ENCODE measurements at places on chromosomes 11 and 22.

DNA sequence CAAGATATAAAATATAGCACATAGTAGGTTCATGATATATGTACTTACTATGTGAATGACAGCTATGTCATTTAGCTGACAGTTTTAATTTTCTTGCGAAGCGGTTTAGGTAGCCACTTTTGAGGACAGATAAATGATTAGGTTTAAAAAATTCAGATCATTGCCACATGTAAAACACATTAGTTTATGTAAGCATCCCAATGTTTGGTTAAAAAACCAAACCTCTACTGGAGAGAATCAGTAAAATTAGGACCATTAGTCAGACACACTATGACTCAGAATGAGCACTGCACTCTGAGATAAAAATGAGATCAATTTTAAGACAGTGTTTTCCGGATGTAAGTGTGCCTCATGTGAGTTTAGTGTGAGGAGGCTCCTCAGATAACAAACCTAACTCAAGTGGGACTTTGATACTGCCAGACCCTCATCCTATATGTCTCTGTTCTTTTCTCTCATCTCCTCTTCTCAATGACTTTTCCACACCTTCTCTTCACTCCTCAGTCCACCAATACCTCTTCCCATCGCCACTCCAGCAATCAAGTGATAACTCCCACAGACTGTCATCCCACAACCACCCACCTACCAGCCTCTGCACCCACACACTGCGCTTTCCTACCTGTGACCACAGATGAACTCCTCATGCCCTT is 6.8 kb upstream of the OR2AT4 start:
- DNase-seq: no peak

DNA sequence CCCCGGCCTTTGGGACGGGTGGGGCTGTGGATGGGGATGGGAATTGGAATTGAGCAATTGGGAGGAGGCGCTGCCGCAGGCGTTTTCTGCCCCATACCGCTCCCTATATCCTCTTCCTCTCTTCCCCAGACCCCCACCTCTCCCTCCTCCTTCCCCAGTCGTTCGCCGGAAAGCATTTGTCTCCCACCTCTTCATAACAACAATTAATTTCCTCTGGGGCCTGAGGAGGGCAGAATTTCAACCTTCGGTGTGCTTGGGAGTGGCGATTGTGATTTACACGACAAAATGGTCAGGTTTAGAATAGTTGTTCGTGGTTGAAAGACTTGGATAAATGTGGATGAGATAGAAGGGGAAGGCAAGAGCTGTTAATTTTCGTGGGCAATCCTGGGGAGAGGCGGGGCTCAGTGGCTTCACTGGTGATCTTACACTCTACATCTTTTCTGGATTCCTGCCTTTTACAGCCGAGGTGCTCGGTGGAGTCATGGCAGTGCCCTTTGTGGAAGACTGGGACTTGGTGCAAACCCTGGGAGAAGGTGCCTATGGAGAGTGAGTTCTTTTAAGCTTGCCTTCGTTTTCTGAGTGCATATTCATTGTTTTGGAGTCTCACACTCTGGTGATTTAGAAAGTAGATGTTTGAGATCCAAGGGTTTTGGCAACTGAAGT is 1.5 kb downstream of the CHEK1 start:
- DNase-seq: no peak

DNA sequence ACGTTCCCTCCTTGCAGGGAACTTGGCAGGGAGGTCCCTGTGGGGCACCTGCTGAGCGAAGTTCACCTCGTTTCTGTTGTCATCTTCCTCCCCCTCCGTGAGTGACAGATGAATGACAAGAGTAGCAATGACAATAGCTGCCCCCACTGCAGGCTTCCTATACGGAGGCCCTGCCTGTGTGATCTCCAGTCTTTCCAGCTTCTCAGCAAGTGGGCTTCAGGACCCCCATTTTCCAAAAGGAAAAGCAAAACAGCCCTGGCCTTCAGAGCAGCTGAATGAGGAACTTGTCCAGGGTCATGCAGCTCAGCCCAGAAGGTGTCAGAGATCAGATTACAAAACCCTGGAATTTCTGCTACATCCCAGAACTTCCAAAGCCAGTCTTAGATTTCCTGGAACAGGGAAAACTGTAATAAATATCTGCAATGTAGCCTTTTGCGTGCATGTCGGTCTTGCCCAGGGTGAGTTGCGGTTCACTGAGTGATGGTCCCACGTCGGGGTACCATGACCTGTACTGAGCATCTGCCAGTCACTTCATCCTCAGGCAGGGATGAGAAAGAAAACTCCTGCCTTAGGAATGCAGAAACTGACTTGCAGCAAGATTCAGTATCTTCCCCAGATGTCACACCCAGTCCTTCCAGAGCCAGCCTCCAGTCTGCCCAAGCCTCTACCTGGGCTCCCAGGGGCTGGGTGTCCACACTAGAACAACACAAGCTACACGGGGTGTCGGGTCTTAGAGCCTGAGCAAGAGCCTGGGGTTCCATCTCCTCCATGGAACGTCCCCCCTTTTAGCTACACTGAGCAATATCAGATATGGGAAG is 1457.0 kb downstream of the BRD1 start:
- no peak for DNase-seq

DNA sequence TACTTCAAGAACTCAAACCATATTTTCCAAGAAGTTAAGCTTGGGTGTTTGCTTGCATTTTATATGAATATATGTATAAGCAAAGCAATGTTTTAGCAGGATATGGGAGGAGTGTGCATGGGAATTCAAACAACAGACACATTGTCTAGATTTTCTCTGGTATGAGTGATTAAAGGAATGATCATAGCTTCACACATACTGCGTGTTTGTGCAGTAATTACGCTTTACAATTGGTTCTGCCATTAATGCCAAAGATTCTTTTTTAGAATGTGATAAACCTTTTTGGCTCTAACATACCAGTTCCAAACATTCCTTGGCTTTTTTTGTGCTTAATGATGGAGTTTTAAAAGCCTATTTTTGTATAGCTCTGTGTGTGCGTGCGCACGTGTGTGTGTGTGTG is 54.0 kb downstream of the CCDC34 start:
- DNase-seq: no peak

DNA sequence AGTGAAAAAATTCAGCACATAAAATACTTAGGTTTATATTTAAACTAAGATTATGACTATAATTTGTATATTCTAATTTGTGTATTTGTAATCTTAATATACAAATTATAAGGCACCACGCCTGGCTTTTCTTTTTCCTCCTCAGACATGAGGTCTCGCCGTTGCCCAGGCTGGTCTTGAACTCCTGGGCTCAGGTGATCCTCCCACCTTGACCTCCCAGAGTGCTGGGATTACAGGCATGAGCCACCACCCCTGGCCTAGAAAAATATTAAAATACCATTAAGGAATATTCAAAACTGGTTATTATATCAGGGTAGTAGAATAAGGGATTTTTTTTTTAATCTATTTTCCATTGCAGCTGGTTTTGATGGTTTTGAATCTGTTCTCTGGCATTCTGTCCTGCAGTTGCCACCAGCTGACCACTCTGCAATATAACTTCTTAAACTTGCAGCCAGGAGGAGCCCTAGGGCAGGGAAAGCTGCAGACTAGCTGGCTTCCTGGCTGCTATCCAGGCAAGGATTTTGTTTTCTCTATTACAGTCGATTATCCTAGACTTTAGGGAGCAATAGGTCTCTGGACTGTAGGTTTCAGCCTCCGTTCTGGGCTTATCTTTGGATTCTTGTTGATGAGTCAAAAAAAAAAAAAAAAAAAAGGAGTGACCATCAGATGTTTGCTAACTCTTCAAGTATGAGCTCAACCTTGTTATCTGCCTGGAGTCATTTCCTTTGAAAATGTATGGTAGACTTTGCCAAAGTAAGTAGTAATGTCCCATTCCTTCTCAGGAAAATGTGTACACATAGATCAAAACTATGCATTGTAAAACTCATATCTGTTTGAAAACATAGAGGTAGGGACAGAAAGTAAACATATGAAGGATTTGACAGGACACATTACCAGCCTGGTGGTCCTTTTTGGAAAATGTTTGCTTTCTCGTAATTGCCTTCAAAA is 13.2 kb downstream of the POLA2 start:
- peak; percentile 56 for DNase-seq

DNA sequence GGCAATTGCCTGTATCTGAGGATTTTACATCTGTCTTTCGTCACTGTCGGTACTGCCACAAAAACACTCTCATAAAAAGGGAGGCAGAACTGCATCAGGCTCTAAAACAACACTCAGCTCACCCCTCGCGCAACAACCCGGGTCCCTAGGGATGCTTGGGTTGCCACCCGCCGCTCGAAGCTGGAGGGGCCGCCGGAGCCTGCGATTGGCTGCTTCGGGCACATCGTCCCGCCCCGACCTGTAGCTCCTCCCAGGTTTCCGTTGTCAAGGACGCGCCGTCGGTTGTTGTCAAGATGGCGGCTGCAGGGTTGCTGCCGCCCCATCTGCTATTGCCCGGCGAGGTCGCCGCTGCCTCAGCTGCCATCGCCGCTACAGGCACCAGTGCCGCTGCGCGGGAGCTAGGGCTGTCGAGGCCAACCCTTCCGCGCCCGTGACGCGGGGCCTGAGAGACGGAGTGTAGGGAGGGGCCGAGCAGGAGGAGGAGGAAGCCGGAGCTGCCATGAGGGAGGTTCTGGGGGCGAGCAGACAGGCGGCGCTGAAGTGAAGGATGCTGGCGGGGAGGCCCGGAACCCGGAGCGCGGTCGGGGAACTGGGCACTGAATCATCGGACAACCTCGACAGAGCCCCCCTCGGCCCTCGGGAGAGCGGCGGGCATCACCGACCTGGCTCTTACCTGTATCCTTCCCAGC is at the start of gene CEP126:
CEP126 (plus strand) TSS at position 273 of the 689 bp plus-strand sequence; CDS start at position 548, 275 bp downstream.
- peak; percentile 62 for DNase-seq

- DNase-seq: no peak
Observed at GRCh38 chr22:43243324-43243723, 56.4 kb upstream of the TTLL12 start.

- DNase-seq: no peak
Observed at GRCh38 chr11:15885854-15886253, 470.5 kb downstream of the SOX6 start.

- DNase-seq: no peak
Observed at GRCh38 chr22:45717789-45718188, 46.2 kb downstream of the ATXN10 start.

GRCh38 chr11:95536047-95536690 is 253.4 kb downstream of the FAM76B start:
- DNase-seq: no peak

GRCh38 chr22:30167296-30167695 is 79.3 kb downstream of the LIF start:
- no peak for DNase-seq

- DNase-seq: peak; percentile 18
Observed at GRCh38 chr11:11882539-11882938, 40.8 kb downstream of the USP47 start.

GRCh38 chr11:4763096-4763495 is 6.6 kb downstream of the OR51F1 start:
- no peak for DNase-seq

DNA sequence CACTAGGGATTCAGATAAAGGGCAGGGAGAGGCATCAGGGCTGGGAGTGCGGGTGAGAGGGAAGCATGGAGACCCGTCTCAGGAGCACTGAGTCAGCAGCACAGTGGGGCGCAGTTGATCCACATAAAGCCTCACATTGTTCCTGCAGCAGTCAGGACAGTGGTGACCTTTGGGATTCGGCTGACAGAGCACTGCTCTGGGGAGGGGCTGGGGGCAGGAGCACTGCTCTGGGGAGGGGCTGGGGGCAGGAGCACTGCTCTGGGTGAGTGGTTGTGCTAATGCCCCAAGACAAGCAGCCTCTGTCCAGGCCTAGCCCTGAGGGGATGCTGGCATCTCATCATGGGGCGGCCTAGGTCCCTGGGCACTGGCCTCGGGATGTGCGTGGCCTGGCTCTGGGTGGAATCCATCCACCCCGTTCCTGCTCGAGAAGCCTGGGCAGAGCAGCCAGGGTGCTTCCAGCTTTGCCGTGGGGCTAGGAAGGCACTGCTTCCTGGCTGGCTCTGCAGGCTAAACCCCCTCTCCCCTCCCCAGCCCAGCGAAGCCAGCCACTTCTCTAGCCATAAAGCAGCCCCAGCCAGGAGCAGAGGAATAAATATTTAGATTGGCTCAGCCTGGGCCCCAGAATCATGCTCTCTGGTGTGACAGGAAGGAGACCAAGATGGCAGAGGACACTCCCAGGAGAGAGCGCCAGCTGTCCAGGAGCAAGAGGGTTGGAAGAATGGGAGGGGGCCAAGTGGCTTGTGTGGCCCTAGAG is 7.3 kb downstream of the OAF start:
- DNase-seq: no peak

DNA sequence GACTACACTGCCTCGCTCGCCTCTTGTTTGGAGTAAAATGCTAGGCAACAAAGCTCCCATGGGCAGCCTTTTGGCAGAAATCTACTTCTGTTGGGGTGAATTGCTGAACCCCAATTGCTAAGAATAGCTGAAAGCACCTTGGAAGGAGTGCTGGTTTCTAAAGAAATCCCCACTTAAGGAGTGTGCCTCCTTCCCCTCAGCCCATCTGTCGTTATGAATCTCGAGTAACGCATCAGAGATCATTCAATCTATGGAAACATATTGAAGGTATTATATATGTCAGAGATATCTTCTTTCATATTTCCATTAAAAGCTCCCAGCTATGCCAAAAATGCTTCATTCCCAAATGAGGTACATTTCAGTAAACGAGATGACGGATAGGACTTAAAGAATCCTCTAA is 229.6 kb upstream of the BLID start:
- DNase-seq: no peak

DNA sequence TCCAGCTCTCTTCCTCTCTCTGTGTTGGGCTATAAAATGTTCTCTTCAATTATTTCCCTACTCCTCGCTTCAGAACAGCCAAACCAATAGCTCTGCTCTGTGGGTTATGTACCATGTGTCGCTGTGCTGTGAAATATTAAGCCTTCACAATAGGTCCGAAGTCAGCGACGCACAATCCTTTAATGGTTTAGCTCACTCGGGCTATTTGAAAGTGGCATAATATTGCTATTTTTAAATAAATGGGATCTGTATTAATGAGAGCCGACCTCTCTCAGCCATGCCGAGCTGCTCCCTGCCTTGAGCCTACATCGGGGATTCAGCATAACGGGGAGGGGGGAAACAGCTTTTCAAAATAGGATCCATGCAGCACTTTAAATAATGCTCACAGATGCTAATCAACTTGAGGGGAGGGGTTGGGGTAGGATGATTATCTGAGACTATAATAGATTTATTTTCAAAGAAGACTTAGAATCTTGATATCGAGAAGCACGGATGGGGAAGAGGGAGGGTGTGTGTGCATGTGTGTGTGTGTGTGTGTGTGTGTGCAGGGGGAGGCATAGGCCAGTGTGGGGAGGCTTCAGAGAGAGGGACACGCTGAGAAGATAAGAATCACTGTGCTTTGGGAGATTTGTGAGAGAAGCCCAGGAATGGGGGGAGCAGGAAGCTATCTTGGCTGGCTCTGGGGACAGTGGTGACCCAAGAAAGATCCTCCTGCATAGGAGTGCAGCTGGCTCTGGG is 271.5 kb downstream of the NXPE2 start:
- no peak for DNase-seq

- peak; percentile 36 for DNase-seq
Observed at GRCh38 chr11:113728814-113729213, 22.7 kb upstream of the TMPRSS5 start.

- no peak for DNase-seq
Observed at GRCh38 chr11:107508201-107508857, 50.7 kb upstream of the CWF19L2 start.

GRCh38 chr22:28627791-28628190 is 51.8 kb downstream of the TTC28 start:
- DNase-seq: no peak

GRCh38 chr11:130611791-130612251 is 163.4 kb downstream of the ADAMTS15 start:
- DNase-seq: no peak

- DNase-seq: no peak
Observed at GRCh38 chr11:25613451-25613850, 718.5 kb upstream of the ANO3 start.

- DNase-seq: no peak
Observed at GRCh38 chr22:20531404-20532201, 24.2 kb downstream of the MED15 start.

- DNase-seq: no peak
Observed at GRCh38 chr22:32880893-32881596, 79.5 kb downstream of the TIMP3 start.

Data from MV-4-11 (cell line).